Stimulated activated naive CD8-positive, alpha-beta T cell treated with anti-CD3 and anti-CD28 coated beads, Interleukin-15, amount 100 ng/mL, for 72 hours (primary cell): ENCODE measurements at places on chromosomes 5 and 9.

- no peak for DNase-seq
Measured at GRCh38 chr5:31916327-31916726, 257.8 kb downstream of the GOLPH3 start.

- DNase-seq: no peak
Measured at GRCh38 chr5:67694810-67695191, 498.2 kb upstream of the CD180 start.

DNA sequence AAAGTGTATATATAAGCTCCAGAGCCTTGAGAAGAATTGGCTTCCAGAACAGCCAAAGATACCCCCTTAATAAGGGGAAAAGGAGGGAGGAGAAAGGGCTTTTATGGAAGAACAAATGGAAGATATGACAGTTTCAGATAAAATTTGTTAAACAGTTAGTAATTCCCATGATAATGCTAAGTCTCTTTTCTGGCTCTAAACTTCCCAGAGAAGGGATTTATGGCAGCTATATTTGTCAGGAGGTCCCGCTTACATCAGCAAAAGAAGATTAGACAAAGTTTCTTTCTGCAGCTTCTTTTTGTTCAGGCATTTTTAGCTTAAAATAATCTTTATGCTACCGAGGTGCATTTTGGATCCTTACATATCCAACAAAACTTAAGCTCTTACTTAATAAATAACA, 14.3 kb upstream of the SLC36A3 start:
- DNase-seq: no peak

GRCh38 chr9:121861501-121862180, 210.2 kb downstream of the DAB2IP start:
- DNase-seq: no peak

DNA sequence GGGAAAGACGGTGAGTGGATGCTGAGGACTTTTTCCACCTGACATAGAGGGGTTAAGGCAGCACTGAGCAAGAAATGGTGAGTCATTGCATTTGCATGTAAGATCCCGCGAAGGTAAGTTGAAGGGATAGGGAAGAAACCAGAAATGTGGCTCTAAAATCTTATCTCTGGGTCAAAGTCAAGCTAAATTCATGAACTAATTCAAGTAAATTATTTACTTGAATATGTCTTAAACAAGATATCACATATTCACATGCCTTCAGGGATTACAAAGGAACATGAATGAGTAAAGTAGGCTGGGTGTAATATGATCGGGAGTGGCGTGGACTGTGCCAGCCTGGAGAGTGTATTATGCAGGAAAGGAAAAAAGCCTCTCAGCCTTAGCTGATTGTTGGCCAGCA, 74.4 kb upstream of the EQTN start:
- DNase-seq: no peak

DNA sequence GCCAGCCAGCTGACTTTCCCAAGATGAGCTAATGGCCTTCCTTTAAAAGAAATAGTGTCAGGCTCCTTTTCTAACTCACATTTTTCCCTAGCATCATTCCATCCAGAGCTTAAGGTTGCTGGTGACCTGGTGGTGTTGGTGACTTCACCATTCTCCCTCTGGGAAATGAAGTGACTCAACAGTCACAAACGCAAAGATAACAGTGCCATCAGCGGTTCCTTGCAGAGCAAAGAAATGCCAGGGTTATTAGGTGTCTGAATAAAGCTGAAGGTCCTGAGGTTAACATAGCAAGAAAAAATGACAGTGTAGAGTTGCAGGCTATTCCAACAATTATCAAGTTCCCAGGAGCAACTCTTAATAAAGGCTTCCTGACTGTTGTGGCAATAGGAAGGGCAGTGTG, 111.8 kb upstream of the SLC44A1 start:
- no peak for DNase-seq

DNA sequence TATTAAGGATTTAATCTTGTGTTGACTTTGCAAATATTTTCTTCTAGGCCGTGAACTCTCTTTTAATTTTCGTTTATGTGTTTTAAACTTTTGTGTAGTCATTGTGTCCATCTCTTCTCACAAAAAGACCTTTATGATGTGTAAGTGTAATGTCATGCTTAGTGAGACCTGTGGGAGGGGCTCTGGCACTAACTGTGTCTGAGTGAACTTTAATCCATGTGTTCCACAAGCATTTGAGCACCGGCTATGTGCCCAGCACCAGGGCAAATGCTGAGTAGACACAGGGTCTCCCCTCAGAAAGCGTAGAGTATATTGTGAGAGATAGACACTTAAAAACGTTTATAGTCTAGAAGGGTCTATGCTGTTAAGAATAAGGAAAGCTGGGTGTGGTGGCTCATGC, 272.6 kb upstream of the TUT7 start:
- no peak for DNase-seq

DNA sequence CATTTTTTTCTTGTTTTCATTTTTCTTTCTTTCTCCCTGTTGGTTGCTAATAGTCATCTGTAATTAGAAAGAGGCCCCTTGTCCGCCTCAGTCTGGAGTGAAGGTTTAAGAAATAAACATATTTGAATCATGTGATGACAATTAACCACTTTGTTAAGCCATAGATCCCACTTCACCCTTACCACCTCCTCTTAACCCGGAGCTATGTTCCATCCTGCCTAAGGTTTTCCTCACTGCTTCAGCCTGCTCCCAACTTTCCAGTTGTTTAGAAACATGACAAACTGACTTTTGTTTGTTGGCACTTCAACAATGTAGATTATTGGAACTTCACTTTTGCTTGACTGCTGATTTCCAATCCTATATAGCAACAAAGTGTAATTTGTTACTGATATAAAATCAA, 37.4 kb upstream of the SSBP2 start:
- DNase-seq: no peak

GRCh38 chr9:94822273-94822672, 95.8 kb downstream of the AOPEP start:
- DNase-seq: no peak

GRCh38 chr5:168176941-168177340, 114.5 kb upstream of the WWC1 start:
- DNase-seq: no peak

DNA sequence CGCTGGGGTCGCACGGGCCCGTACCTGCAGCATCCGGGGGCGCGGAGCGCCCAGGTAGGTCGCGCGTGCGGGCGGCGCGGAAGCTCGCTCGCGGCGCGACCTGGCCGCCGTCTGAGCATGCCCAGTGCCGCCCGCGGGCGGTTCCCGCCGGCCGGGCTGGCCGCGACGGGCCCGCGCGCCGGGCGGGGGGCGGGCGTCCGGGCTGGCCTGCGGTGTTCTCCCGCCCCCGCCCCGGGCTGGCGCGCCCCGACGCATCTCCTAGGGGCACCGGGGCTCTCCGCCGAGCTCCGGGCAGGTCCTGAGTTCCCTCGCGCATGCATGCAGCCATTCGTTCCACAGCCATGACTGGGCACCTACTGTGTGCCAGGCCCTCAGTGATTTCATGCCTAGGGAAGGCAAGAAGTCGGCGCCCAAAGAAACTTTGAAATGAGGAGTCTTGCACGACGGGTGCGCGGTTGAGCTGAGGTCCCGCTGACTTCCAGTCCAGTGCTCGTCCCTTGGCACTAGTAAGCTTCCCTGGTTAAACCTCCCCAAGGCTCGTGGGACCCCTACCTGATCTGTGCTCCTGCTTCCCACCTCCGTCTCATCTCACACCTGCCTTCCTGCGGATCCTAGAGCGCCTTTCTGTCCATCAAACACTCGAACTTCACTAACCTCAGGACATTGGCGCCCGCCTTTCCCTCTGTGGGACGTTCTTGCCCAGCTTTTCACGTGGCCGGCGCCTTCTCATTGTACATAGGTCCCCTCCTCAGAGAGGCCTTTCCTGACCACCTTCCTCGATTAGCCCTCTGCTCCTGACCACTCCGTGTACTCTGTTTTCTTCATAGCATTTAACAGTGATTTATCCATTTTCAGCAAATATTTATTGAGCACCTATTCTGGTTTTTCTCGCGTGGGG, at the start of gene PTPN3:
TSS of gene PTPN3 (minus strand) at position 113 of the 898 bp plus-strand sequence. CDS start 34,873 bp downstream, outside the sequence.
- no peak for DNase-seq

DNA sequence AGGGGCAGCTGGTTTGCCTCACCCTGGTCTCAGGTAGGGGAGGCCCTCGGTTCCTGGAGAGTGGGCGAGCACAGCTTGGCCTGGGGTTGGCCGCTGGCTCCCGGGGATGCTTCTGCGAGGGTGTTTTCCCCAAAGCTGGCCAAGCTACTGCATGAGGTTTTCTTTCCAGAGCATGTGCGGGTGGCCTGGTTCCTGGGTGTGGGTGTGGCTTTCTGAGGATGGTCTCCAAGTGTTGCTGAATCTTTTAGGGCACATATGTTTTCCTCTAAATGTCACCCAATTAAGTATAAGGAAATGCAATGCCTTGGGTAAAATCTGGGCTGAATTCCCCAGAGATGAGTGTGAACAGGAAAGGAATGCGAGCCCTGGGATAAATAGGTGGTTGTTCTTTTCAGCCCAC, 115.8 kb upstream of the ICE1 start:
- DNase-seq: no peak

DNA sequence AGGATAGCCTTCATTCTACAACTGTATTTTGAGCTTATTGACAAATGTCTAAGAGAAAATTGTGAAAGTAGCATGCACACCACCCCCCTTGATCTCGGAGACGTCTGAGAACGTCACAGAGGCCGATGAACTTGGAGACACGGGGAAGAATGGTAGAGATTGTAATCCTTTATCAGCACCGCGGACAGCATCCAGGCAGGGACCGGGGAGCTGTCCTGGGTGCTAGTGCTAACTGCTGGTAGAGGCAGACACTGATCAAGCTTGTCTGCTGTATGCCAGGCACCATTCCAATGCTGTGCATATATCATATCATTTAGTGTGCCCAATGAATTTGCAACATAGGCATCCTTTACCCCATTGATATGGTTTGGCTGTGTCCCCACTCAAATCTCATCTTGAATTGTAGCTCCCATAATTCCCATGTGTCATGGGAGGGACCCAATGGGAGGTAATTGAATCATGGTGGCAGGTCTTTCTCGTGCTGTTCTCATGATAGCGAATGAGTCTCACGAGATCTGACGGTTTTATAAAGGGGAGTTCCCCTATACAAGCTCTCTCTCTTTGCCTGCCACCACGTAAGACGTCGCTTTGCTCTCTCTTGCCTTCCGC, 98.8 kb downstream of the LHX2 start:
- peak; percentile 37 for DNase-seq

DNA sequence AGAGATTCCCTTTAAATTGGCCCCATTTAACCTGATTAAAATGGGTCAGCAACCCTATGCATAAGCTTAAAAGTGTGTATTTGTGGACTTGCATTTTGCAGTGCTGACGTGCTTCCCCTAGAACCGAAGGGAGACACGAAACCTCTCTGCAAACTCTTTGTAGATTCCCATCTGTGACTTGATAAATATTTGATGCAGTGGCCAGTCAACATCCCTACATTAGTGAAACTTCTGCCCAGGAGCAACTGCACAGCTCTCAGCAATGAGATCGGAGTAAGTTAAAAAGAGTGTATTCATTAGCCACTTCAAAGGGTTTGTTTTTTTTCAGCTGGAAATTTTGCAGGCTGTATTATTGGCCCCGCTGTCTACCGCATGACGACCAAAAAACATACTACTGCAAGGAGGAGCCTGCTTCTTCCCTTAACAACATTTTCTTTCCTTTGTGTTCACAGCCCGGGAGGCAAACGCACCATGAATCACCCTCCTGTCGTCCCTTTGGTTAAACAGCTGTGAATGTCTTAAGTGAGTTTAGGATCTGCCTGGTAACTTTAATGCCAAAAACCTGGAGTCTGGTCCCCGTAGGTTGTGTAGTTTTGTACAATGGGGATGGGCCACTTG, 38.0 kb upstream of the TCERG1 start:
- DNase-seq: no peak

GRCh38 chr5:167743695-167744464, 547.6 kb upstream of the WWC1 start:
- DNase-seq: no peak

GRCh38 chr5:157365732-157366131, 94.3 kb upstream of the NIPAL4 start:
- DNase-seq: no peak

DNA sequence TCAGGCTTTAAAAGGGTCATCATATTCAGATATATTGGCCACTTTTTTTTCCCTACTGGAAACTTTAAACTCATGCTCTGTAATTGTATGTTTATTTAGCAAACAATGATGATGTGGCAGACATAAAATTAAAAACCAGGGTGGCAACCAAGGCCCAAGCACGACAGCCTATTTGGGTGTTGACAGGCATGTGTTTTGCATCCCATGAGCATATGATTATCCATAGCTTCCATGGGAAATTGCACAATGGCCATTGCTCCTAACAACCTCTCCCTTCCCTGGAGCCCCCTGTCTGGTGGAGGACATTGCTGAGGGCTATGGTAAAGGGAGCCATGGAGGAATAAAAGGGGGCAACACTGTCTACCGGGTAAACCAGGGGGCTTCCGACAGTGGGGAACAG, 134.7 kb downstream of the GAS1 start:
- no peak for DNase-seq

DNA sequence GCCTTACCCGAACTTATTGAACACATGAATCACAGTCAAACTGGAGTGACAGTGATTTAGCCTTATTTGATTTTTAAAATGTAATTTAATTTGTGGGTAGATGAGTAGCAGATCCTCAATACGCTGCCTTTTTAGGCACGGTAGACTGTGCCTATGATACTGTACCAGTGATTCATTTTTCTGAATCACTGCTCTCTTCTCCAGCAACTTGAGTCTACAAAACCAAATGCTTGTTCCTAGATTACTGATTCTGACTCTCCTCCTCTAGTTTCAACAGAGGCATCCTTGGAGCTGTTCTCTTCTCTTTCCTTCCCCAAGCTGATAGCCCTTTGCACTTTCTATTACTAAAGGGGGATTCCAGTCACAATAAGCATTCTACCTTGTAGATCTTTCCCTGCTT, 94.3 kb upstream of the IL7R start:
- DNase-seq: no peak

- DNase-seq: no peak
Measured at GRCh38 chr9:128316421-128316820, 5.8 kb downstream of the TRUB2 start.

- DNase-seq: no peak
Measured at GRCh38 chr5:172453206-172453985, 929 bp downstream of the SH3PXD2B start.

- no peak for DNase-seq
Measured at GRCh38 chr9:113403646-113404045, 2.6 kb upstream of the ALAD start.

DNA sequence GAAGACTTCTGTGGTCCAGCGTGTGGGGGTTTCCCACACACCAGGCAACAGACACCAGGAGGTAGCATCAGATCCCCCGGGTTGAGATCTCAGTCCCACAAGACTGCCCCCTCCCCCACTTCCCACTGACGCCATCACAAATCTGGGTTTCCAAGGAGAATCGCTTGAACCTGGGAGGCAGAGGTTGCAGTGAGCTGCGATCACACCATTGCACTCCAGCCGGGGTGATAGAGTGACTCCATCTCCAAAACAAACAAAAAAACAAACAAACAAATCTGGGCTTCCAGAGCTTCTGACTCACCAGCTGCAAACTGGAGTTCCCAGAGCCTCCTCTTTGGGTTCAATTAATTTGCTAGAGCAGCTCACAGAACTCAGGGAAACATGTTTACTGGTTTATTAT, 4.7 kb upstream of the GBGT1 start:
- no peak for DNase-seq
